ENCODE measurements at places on chromosomes 6 and 20. TPM values are rescaled to one million over a fixed set of nuclear protein-coding genes. Genes with fewer than 3 reads are reported as not detected.

- H3K4me3 ChIP-seq = no peak overlapping the region
- H3K27ac ChIP-seq = no peak overlapping the region
- H3K4me1 ChIP-seq = no peaks in the 10 kb centered on the region
- H3K27me3 ChIP-seq = no peaks in the 10 kb centered on the region
- no peaks in the 10 kb centered on the region for H3K36me3 ChIP-seq
Observed at GRCh38 chr6:71589254-71589653, 297.1 kb upstream of the RIMS1 start.

DNA sequence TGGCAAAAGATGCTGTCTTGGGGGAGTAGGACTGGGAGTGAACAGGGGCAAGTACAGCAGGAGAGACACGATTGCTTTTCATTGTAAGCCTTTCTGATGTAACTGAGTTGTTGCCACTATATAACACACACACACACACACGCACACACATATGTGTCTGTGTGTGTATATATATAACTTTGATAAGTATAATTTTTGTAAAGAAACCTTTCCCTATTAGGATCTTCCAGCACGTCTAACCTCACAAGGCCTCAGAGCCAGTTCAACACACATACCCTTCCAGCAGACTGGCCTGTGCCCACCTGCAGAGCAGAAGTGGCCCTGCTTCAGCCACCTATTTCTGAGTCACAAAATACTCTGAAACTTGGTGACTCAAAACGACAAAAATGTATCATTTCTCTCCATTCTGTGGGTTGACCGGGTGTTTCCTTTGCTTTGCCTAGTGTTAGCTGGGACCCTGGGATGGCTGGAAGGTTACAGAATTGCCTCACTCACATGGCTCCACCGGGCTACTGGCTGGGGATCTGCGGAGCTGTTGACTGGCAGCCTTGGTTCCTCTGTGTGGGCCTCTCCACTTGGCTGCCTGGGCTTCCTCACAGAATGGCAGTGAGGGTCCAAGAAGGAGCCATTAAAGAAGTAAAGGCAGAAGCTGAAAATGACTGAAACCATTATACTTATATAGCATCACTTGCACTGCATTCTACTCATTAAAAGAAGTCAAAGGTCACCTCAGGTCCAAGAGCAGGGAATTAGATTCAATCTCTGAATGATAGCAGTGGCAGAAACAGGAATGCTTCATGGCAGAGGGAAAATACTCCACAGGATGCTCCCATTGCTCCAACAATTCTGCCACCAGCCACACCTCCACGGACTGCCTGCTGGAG, 126.4 kb downstream of the BANF2 start:
- H3K4me1 ChIP-seq = no peaks in the 10 kb centered on the region
- no peak for DNase-seq
- no peak overlapping the region for H3K27ac ChIP-seq
- H3K4me3 ChIP-seq = no peak overlapping the region
- no peaks in the 10 kb centered on the region for H3K27me3 ChIP-seq

DNA sequence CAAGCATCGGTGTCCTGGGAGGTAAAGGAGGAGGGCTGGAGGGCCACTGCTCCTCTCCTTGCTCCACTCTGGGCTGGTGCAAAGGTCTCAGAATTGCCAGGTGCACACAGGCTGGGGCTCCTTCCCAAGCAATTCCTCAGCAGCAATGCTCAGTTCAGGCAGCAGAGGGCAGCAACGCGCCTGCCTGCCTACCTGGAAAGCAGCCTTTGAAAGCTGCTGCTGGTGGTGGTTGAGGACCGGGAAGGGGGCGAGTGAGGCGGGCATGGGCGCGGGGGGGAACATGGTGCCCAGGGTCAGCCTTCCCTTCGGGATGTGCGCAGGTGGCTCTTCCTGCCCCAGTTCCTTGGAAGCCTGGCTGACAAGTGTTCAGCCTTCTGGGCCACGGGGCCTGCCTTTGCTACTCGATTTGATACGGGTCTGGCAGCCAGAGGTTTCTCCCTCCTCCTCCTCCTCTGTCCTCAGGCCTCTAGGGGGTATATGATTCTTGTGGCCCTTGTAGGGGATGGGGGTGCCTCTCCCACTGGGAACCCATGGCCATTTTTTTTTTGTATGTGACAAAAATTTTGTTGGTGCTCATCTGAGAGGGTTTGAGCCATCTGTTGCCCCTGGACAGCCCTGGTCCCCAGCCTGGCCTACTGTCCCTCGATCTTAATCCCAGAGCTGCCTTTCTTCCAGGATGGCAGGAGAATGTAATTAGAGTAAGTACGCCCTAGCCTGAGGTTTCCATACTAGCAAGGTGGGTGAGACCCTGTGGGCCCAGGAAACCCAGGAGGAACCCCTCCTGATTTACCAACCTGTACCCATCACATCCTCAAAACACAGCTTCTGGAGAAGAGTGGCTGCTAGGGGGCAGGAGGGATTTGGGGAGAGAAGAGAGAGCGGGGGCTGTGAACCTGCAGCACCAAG, 20.1 kb downstream of the MRPS18A start:
- H3K4me3 ChIP-seq = no peak overlapping the region
- H3K4me1 ChIP-seq = peaks cover 32% of the 10 kb centered on the region
- no peak overlapping the region for H3K27ac ChIP-seq
- peak; percentile 77 for DNase-seq
- peaks cover 25% of the 10 kb centered on the region for H3K36me3 ChIP-seq

DNA sequence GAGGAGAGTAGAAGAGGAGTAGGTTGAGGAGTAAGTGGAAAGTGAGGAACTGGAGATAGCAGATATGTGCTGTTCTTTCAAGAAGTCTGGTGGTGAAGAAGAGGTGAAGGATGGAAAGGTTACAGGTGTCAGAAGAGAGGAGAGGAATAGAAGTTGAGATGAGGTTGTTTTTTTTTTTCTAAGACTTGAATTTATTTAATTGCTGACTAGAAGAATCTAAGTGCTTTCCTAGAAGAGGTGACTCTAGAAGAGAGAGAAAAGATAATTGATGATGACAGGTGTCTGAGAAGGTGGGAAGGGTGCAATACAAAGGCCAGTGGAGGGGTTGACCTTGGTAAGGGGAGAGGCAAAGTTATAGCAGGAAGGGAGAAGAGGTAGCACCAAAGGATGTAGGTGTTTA, 25.6 kb downstream of the NDUFAF5 start:
- no peaks in the 10 kb centered on the region for H3K27me3 ChIP-seq
- H3K4me1 ChIP-seq = no peaks in the 10 kb centered on the region
- no peak for DNase-seq
- no peak overlapping the region for H3K4me3 ChIP-seq

DNA sequence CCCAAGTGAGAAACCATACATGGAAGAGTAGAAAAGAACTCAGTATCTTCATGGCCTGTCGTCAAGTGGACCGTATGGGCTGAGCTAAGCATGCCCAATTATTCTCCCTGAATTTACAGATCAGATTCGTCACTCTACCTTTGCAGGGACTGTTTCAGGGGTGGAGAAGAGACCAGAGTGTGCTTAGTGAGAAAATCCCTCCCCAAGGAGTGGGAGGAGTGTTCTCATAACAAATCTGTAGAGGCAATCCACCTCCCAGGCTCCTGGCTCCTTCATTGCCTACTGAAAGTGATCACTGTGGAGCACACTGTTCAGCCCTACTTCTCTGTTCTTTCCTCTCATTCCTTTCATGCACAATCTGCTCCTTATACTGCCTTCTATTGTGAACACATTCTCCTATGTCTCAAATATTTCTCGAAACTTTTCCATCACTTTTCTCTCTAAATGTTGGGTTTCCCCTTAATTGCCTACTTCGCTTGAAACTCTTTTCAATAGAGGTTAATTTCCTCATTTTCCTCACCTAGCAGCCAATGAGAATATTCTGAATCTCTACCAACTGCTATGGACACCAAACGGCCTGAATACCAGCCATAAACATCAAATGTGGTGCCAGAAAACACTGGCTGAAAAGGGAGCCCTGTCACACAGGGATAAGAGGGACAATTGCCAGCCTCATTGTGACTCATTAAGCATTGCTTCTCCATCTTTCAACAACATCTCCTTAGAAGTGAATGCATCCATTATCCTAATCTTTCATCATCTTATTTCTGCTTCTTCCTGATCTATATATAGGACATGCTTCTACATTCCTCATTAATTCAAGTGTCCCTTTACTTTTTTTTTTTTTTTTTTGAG, 398.3 kb downstream of the UTRN start:
- H3K27ac ChIP-seq = no peak overlapping the region
- H3K27me3 ChIP-seq = no peaks in the 10 kb centered on the region
- H3K36me3 ChIP-seq = no peaks in the 10 kb centered on the region
- no peak overlapping the region for H3K4me3 ChIP-seq
- no peaks in the 10 kb centered on the region for H3K4me1 ChIP-seq
- no peak for DNase-seq

- H3K4me3 ChIP-seq = no peak overlapping the region
- no peaks in the 10 kb centered on the region for H3K36me3 ChIP-seq
- no peaks in the 10 kb centered on the region for H3K27me3 ChIP-seq
- H3K27ac ChIP-seq = no peak overlapping the region
- no peak for DNase-seq
Observed at GRCh38 chr6:102352552-102352951, 959.0 kb downstream of the GRIK2 start.

The MRAP2 gene
- 1.3 TPM for polyA plus RNA-seq
